ENCODE measurements at places on chromosomes 4 and X.

DNA sequence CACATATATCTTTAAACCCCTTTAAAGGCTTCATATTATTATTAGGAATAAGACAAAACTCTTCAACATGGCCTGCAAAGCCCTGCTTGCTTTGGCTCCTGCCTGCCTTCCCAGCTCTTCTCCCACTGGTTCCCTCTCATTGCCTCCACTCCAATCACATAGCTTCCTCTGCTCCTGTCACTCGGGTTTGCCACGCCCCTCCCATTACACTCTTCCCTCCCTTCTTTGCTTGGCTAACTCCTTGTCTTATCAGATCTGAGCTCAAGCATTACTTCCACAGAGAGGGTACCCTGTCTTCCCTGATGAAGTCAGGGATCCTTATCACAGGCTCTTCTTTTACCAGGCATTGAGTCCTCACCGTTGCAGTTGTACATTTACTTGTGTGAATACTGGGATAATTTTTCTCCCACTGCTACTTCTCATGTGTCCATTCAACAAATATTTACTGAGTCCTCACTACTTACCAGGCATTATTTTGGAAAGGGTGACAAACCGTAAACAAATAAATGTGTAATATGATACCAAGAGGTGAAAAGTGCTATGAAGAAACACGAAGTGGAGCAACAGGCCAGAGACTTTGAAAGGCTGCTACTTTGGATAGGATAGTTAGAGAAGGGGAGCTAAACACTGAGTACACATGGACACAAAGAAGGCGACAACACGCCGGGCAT, 3.2 kb upstream of the VGLL1 start:
- DNase-seq: peak; percentile 1

- DNase-seq: peak; percentile 79
These were observed 5.3 kb downstream of the APOO start for GRCh38 chrX:23902419-23902818.

DNA sequence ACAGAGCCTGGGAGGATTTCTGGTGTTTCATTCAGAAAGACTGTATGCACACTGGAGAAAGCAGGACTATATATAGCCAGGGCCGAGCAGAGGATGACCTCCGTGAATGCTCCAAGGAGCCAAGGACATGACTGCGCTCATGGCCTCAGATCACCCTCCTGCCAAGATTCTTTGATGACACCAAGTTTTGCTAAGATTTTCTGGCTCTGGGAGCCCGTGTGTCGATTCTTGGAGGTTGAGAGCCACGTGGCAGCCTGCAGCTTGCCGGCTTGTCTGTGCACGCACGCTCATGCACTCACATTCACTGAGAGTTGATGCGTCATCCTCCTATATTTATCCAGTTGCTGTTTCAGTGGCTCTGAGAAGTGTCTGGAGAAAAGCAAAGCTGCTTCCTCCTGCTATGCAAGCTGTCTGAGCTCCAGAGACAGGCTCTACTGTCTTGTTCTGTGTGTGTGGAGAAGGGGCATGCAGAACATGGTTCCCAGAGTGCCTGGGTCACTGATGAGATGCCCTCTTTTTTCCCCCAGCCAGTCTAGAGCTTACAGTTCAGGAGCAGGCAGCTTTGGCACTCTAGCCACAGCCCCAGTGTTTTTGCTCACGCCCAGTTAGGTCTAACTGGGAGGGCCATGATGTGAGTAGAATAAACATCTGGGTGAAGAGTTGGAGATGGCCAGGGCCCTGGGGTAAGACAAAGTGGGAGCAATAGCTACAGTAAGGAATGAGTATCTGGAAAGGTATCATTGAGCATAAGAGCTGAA, 64.9 kb upstream of the SCOC start:
- no peak for DNase-seq

- DNase-seq: no peak
These were observed 19.4 kb downstream of the BMP3 start for GRCh38 chr4:81049907-81050306.

Measured in kidney tubule cell (primary cell).